ENCODE measurements at places on chromosomes 1 and 21.

- DNase-seq: no peak
Observed at GRCh38 chr1:89743788-89744187, 77.0 kb upstream of the LRRC8D start.

- no peak for DNase-seq
Observed at GRCh38 chr1:199490769-199491527, 536.6 kb upstream of the NR5A2 start.

DNA sequence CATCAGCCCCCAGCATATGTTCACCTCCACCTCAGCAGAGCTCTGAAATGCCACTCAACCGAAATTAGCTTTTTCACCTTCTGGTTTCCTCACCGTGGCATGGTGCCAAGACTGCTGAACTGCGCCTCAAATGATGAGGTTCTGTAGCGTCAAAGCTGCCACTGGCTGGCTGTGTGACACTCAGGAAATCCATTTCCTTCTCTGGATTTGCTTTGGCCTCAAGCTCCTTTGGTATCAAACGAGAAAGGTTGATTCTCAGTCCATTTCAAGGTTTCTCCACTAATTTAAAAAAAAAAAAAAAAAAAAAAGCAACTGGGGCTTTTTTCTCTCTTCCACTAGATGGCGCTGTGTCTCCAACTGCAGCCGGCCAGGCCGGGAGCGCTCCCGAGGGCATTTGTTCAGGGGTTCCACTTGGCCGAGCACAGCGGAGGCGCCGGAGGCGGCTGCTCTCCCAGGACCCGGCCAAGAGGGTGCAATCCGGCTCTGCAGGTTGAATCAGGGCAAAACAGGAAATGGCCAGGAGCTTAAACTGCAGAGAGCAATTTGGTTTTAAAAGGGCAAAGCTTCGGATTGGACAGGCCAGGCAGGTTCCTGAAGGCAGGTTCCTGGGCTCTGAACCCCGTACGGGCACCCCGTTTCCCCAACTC, 26.5 kb upstream of the PLA2G2C start:
- DNase-seq: peak; percentile 28

DNA sequence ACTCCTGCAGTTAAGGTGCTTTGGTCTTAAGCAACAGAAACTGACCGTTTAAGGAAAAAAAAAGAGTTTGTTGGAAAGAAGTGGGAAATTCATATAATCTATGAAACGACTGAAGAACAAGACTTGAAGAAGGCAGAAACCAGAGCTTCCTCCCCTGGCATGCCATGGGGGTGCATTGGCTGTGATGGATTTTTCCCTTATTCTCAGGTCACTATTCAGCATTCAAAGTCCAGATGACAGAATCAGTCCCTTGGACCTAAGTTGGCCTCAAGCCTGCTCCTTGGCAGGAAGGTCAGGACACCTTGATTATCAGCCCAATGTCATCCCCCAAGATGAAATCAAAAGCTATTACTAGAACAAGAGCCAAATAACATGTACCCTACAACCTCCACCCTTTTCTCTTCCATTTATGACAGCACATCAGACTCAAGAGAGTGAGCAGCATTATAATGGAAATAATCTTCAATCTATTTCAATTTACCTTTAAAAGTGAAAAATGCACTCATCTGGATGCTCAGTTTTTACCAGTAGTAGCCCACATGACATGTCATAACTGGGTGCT, 15.8 kb upstream of the TMEM9 start:
- no peak for DNase-seq

DNA sequence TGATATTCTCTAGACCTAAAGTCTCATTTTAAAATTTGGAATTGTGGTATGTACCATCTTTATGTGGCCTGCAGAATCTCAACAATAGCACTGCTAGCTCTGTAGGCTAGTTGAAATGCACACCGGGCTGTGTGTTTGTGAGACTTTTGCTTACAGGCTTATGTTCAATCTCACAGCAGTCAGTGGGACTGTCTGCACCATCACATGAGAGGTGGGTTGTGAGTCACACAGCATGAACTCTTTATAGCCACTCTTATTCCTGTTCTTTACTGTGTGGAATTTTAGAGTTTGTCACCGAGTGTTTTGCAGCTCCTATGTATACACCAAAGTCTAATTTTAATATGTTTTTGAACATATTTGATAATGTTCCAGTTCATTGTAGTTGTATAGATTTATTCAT, 74.6 kb downstream of the RASAL2 start:
- no peak for DNase-seq

GRCh38 chr1:193703655-193704054, 517.2 kb upstream of the B3GALT2 start:
- no peak for DNase-seq

DNA sequence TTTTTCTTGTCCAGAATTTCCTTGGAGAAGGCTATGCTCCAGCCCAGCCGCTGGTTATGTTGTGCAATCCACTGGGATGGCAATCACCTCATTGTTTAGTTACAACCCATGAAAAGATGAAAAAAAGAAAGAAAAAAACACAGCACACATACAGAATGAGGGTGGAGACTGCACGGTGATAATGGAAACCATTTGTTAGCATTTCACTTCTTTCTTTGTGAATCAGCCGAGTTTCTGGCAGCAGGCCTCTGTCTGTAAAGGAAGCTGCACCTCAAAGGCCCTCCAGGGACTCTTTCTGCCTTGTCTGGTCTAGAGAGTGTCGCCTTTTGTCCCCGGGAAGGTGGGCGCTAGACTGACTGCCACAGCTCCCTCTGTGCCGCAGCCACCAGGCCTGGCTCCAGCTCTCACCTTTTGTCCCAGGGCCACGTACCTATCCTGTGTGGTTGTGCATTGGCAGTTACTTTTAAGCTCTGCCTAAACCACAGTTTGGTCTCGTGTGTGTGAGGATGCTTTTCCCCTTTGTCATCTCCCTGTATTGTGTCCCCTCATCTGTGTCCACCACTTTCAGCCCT, 35.6 kb downstream of the NGF start:
- no peak for DNase-seq

GRCh38 chr1:119702384-119702783, 9.3 kb upstream of the PHGDH start:
- no peak for DNase-seq

DNA sequence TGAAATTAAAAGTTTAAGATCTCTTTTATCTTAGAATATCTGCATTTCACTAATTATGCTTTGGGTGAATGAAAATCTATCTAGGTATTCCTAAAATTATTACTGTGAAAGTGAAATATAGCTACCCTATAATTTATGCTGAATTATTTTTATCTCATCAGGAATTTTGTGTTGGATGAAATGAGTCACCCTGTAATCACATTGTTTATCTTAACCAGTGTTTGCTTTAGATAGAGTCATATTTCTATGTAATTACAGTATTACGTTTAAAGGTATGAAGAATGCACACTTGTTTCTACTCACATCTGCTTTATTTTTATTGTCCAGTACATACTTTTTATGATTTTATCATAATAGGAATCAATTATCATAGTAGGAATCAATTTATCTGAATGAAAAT, 249.2 kb downstream of the NCAM2 start:
- DNase-seq: no peak

All from NCI-H774 (cell line).